ENCODE measurements at places on chromosomes 1 and 21.

DNA sequence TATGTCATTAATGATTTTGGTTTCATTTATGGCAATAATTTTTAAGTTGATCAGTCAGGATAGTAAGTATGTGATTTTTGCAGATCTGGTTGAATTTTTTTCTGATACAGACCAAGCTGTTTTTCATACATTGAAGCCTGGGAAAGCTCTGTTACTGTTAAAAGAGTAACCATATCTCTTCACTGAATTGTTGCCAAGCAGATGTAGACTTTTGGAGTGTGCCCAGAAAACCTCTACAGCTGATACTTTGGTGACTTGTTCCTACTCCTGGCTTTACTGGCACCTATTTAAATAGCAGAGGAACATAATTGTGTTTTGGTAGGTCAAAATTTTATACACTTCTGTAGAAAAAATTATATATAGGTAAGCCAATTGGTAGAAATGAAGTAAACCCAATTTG lies 49.4 kb downstream of the NFIA start:
- no peak for DNase-seq

DNA sequence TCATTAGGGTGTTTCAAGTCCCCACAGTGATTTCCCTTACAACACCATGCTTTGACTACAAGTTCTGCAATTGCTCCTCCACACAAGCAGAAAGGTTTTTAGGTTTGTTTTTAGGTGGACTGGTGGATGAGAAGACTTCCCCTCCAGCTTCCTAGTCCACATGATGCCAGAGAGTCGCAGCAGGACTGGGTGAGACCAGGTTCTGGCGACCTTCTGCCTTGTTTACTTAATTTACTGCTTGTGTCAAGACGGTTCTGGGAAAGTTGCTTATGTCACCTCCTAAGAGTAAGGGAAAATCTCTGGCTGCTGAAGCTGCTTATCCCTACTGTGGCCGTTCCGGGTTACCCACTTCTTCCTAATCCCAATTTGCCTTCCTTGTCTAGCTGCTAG lies 76.4 kb downstream of the GLUL start:
- DNase-seq, result no peak

DNA sequence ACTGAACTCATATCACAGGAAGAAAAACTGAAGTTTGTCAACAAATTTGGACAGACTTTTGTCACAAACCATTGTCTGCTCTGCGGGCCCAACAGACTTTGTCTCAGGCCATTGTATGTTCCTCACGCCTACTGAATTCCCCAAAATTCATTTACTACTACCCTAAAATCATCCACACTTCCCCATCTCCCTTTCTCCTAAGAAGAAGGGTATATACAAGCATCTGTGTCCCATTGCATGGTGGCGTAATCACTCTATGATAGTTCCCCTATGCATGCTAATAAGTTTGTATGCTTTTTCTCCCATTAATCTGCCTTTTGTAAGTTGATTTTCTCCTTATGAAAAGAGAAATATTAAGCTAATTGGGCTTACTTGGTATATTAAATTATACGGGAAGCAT lies 54.9 kb upstream of the ATF3 start:
- DNase-seq, result no peak

DNA sequence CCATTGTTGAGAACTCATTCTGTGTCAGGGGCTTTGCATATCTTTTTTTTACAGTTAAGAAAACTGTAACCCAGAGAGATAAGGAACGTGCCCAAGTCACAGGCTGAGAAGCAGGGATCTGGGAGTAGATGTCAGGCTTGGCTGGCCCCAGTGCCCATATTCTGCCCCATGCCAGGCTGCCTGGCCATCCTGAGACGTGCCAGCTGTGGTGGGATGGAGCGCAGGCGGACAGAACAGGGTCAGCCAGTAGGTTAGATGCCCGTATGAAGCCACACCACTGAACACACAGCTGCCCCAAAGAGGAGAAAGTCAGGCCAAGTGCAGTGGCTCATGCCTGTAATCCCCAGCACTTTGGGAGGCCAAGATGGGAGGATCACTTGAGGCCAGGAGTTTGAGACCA lies 55.9 kb downstream of the SLC66A1 start:
- DNase-seq, result no peak

- DNase-seq, result no peak
Observed at GRCh38 chr21:33212159-33212851, 17.4 kb upstream of the IFNAR2 start.
